Bladder microvascular endothelial cell (primary cell): ENCODE measurements at places on chromosomes 1 and 21. TPM values are rescaled to one million over a fixed set of nuclear protein-coding genes. Genes with fewer than 3 reads are reported as not detected.

POU2F1 gene
- total RNA-seq = 3.2 and 8.1 TPM in 2 replicates

RGS13 gene
- not detected in 2 replicates for total RNA-seq

WNT4 gene
- 0.25 and 0.32 TPM in 2 replicates for total RNA-seq

ADAMTS4 gene
- total RNA-seq = 9.7 and 9.9 TPM in 2 replicates

FCAMR gene
- total RNA-seq = not detected in 2 replicates

TOR3A gene
- total RNA-seq = 27.8 and 28.4 TPM in 2 replicates

COA6 gene
- 10.4 and 20.7 TPM in 2 replicates for total RNA-seq

RIMKLA gene
- total RNA-seq = under 0.01 and 0.06 TPM in 2 replicates
